ENCODE measurements at places on chromosomes 6 and 20.

GRCh38 chr20:57810511-57811373 is 100.9 kb upstream of the PMEPA1 start:
- no peak for DNase-seq

GRCh38 chr6:31114970-31115849 is 610 bp downstream of the PSORS1C1 start:
- no peak for DNase-seq

DNA sequence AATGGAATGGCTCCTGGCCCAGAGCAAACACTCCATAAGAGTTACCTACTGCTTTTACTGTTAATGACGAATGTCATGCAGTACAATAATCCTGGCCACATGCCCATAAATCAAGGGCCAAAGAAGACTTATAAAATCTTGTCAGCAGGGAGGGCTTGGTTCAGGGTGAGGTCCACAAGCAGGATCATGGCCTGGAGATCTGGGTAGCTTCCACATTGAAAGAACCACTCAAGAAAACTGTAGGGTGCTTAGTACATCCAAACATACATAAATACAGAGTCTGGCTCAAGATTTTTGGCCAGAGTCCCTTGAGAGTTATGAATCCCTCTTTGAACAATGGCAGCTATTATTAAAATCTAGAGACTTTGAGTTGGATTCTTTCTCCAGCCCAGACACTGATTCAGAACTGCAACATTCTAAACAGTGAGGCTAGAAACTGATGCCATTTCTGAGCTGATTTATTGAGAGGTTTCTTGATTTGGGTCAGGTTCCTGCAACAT is 188.7 kb downstream of the CDC5L start:
- DNase-seq, result no peak

GRCh38 chr6:128509709-128510108 is 10.7 kb downstream of the PTPRK start:
- no peak for DNase-seq

GRCh38 chr6:32627831-32628230 is 9.4 kb upstream of the HLA-DQA1 start:
- no peak for DNase-seq

DNA sequence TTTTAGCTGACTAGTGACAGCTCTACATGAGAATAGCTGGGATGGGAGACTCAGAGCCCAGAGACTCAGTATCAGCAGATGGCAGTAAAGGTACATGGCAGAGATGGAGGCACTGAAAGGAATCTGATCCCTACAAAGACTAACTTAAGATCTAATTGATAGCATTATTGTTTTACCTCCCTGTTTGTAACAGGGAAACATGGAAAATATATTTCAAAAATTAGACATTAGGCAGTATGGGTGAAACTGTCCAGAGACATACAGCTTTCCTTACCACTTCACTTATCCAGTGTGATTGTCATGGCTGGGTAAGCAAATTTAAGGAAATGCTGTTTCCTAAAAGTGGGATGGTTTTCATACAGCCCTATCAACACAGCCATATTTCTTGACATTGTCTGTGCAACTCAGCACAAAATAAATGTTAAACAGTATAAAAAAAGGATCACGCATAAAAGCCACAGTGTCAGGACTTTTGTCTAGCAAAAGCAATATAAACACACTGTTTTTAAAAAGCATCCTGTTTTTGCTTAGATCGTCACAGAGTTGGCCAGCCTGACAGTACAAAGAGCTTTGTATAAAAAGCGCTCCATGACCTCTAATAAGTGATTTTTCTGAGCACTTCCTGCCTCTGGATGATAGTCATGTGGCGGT is 376.9 kb downstream of the PHF3 start:
- DNase-seq, result peak; percentile 48

DNA sequence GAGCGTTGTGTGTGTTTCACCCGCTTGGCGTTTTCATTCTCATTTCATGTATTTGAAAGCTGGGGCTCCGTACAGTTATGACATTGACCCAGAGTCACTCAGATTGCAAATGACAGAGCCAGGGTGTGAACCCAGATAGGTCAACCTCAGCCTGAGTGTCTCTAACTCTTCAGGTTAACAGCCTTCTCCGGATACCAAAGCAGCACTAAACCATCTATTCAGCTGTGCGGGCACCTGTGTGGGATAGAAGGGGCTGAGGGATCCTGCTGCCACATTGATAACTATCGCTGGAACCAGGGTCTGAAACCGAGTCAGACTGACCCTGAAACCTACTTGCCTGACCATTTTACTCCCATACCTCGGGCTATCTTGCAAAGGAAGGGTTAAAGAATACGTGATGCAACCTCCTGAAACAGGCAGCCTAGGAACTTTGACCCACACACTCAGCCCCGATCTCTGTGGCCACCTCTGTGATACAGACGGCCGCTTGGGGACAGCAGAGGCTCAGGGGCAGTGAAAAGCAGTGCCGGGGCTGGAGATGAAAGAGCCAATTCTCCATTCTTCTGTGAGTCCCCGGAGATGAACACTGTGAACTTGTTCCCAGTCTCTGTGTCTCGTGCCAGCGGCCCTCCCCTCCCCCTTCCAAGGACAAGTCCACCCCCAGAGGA is 233.5 kb upstream of the QKI start:
- no peak for DNase-seq

DNA sequence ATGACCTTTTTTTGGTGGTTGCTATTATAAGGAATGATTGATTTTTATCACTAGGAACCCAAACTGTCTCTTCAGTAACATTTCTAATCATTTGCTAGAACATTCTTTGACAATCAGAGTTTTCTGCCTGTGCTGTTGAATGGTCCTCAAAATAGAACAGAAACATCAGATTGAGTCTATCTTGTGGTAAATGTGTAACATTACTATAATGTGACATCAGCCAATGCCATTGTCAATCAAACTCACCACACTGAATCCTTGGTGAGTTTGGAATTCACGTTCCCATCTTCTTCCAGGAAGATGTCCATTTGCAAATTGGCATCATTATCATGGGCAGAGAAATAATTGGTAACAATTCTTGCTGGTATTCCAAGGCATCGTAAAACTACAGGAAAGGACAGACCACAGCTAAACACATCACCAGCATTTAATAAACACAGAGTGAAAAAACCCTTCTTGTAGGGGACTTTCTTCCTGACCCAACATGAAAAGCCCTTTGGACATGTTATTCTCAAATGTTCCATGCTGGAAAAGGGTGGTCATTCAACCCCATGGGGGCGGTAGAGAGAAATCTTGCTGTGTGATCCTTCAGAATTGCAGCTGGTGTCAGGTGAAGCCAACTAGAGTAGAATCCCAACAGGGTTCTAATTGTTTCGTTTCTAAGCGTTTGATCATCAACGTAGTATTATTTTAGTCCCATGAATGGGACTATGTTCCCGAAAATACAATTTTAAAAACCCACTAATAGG is 98.5 kb downstream of the F13A1 start:
- no peak for DNase-seq

DNA sequence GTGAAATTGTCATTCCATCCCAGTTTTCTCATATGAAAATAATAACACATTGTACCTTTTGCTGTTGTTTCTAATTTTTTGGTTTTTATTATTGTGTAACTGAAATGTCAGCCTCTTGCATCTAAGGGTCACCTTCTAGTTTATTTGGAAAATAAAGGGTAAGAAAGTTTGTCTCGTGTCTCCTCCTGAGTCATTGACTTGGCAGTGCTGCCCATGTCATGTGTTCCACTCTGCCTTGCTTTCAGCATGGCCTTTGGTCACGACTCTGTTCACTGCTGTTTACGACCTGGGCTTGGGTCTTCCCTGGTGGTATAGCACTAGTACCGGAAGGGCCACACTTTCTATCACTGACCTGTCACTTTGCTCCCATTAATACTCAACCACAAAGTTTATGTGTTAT is 171.4 kb upstream of the RSPO3 start:
- DNase-seq, result no peak

DNA sequence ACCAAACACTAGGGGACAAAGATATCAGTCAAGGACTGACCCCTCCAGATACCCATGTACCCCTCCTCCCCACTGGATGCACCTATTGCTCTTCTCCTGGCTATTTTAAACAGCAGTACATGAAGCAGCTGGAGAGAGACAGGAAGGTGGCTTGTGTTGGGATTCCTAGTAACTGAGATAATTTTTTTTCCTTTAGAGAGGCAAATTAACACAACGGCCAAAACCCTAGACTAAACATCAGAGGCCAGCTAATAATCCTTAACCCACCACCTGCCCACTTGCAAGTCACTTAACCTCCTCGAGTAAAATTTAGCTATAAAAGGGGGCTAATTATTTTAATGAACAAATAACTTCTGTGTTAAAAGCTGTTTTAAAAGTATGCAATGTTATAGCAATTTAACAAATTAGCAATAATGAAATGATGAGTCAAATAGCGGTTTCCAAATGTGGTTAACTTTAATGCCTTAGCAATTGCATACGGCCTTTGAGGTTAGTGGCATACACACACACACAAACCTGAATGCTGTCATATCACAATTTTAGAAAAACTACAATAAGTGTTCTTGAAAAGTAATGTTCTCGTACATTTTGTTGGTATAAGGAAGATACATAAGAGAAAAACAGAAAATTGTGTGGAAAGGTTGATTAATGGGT is 151.7 kb downstream of the FRK start:
- no peak for DNase-seq

DNA sequence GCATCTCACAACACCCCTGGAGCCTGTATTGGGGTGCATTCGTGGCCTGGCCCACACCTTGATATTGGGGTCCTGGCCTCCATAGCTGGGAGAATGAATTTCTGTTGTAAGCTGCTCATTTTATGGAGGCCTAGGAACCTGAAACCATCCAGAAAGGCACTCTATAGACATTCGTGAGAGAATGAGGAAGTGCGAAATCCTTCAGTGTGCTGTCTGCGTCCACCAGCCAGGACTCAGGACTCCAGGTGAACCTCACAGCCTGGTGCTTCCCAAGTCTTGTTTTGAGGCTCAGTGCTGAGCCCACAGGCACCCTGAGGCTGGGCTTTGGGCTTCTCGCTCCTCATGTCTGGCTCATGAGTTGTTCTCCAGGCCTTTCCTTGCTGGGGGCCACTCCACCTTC is 11.9 kb upstream of the RBBP8NL start:
- no peak for DNase-seq

DNA sequence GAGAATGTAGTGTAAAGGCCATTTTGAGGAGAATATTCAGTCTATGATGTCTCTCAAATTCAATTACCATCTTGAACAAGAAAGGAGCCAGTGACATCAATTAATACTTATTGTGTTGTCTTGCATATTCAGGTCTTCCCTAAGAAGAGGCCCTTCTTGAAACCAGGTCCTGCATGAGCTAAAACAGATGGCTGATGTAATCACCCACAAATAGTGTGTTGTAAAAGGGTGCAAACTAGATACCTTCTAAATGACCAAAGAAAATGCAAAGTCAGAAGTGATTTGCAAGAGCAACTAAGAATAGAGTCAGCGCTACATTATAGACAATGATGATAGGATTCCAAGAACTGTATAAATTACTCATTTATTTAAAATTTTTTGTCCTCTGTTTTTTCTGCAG is 97.0 kb downstream of the BTBD3 start:
- DNase-seq, result no peak

GRCh38 chr20:46581391-46581790 is 30.9 kb upstream of the OCSTAMP start:
- no peak for DNase-seq

- DNase-seq, result no peak
Observed at GRCh38 chr6:46583721-46584120, 68.9 kb downstream of the CYP39A1 start.

GRCh38 chr6:16694781-16695578 is 66.3 kb downstream of the ATXN1 start:
- no peak for DNase-seq

DNA sequence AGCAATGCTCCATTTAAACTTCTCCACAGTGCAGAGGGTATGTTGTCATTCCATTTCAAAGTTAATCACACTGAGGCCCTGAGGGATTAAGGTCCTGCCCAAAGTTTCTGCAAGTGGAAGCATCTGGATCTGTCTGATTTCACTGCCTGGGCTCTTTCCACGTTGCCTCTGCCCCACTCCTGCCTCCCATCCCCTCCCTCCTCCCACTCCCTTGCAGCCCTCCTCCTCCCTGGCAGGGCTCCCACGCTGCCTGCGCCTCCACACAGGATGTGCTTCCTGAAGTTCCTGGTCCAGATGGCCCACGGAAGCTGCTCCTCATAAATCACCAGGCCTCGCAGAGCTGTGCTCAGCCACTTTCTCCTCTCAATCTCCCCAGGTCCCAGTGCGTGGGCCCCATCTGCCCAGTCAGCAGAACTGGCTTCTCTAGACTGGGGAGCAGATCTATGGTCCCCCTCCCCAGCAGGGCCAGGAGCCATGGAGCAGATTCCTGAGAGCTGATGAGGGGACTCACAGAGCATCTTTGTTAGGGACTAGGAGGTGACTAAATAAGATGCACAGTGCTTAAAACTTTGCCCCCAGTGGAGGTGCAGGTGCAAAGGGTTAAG is 65.4 kb upstream of the MAFB start:
- DNase-seq, result no peak

DNA sequence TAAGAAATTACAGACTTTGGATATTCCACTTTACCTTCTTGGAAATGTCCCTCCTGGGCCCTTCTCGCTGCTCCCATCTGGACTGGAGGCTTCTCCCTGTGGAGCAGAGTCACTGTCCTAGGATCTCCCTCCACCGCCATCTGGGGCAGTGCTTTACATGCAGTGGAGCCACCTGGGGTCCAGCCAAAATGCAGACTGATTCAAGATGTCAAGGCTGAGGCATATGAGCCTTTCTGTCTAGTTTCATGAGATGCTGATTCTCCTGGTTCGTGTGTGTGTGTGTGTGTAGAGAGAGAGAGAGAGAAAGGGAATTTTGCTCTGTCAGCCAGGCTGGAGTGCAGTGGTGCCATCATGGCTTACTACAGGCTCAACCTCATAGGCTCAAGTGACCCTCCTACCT is 14.9 kb downstream of the MICA start:
- no peak for DNase-seq

GRCh38 chr6:20846602-20847028 is 312.4 kb downstream of the CDKAL1 start:
- no peak for DNase-seq

DNA sequence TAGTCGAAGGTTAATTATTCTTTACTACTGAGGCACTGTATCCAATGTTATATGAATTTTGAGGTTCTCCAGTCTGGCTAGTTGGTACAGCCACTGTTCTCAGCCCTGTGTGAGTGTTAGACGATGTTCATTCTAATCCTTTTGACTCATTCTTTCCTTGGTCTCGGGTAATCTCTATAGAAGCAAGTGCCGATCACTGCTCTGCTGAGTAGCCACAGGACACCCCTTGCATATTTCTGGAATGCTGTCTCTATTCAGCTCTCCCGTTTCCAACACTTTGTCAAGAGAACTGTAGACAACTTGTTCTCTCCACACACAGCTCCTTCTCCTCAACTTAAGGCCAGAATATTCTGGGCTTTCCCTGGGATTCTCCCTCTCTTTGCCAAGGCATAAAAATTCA is 42.4 kb upstream of the PLCB1 start:
- no peak for DNase-seq

GRCh38 chr6:31083742-31084354 is 28.5 kb downstream of the C6orf15 start:
- DNase-seq, result no peak
